ENCODE measurements at places on chromosomes 16 and 17.
A peak's percentile ranks its signal among the peaks of the same experiment; 100 is the strongest.

DNA sequence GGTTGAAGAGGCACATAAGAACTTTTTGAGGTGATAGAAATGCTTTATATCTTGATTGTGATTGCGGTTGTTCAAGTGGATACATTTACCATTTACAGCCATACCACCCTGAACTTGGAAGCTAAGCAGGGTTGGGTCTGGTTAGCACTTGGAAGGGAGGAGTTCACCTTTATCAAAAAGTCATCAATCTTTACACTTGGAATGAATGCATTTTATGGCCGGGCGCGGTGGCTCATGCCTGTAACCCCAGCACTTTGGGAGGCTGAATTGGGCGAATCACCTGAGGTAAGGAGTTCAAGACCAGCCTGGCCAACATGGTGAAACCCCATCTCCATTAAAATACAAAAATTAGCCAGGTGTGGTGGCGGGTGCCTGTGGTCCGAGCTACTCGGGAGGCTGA, 9.5 kb upstream of the GJD3 start:
- no peak for DNase-seq

GRCh38 chr16:81403601-81404391, 40.8 kb upstream of the CMIP start:
- peak; percentile 49 for DNase-seq

DNA sequence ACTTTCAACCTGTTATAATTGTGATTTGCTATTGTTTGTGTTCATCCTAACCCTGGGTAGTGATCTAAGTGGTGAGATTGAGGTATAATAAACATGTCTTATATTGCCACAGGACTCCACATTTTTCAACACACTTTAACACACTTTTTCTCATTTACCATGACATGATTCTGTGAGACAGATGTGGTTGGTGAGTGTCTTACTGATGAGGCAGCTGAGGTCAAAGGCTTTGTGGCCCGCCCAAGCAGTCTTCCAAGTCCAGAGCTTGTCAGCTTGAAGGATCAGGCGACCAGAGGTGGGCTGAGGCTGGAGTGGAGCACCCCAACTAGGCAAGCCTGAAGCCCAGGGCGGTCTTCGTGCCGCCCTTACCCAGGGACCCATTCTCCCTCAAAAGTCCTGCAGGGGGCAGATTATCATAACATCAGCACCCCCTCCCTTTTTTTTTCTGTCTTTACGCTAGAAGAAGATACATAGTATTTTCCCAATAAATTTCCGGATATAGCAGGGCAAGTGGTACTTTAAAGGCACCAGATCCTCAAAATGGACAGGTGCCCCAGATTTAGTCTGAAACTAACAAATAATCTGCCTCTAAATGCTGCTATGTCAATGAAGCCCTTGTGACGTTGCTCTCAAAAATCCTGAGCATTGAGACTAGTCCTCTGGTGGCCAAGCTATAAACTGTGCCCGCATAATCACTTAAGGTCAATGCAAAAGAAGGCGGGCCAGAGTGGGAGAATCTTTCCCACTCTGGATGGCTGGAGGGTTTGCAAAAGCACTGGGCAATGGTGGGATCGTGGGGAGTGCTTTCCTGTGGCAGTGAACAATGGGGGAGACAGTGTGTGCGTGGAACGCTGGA, 21.1 kb downstream of the KCTD19 start:
- DNase-seq, result no peak

- DNase-seq, result no peak
Measured at GRCh38 chr17:44983563-44983962, 15.5 kb upstream of the C1QL1 start.

All from stimulated activated CD4-positive, alpha-beta T cell treated with anti-CD3 and anti-CD28 coated beads, Interleukin-1b, Interleukin-23, amount 100 ng/mL, for 1 hour (primary cell).